ENCODE measurements at places on chromosomes 6 and 20. TPM values are rescaled to one million over a fixed set of nuclear protein-coding genes. Genes with fewer than 3 reads are reported as not detected.

GRCh38 chr6:34032856-34033255 lies 113.0 kb downstream of the GRM4 start:
- DNase-seq = no peak

The SMLR1 gene
- total RNA-seq = not detected

The SLC24A3 gene
- not detected for total RNA-seq

DNA sequence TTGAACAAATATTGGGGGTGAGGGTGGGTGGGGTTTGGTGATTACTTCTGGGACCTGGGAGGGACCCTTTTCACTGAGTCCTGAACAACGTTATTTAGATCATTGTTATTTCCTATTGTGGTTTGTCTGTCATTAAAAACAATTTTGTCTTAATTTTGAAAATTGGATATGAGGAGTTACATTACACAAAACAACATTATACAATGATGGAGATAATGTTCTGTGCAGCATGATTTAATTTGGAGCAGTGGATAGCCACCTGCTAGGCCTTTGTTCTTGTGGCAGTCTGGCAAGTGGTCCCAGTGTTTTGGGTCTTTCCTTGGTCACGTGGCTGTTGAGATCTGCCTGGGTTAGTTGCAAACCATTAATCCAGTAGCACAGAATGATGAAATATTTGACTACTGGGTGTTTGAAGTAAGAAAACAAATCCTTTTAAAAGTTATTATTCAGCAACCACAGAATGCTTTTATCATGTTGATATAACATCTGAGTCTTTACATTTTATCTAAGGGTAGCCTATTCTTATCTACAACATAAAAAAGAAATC lies 172.8 kb downstream of the CDKAL1 start:
- DNase-seq = no peak

DNA sequence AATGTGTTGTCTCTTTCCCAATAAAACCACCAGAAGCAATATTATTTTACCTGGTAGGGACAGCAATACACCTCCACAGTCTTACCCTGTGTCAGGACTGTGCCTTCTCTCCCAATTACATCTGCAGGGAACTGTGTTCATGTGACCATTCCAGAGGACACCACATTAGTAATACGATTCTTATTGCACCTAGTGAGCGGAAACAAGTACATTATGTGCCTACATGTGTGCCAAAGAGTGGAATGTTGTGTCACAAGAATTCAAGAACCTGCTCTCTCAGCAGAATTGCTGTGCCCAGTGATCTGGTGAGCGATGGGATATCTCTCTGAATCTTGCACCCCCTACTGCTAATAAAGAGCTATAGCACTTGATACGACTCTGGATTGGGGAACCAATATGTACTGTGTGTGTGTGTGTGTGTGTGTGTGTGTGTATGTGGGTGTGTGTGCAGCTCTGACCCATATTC lies 57.4 kb upstream of the FOXC1 start:
- peak; percentile 85 for DNase-seq

GRCh38 chr6:50120300-50120699 lies 70.6 kb upstream of the DEFB112 start:
- no peak for DNase-seq

DNA sequence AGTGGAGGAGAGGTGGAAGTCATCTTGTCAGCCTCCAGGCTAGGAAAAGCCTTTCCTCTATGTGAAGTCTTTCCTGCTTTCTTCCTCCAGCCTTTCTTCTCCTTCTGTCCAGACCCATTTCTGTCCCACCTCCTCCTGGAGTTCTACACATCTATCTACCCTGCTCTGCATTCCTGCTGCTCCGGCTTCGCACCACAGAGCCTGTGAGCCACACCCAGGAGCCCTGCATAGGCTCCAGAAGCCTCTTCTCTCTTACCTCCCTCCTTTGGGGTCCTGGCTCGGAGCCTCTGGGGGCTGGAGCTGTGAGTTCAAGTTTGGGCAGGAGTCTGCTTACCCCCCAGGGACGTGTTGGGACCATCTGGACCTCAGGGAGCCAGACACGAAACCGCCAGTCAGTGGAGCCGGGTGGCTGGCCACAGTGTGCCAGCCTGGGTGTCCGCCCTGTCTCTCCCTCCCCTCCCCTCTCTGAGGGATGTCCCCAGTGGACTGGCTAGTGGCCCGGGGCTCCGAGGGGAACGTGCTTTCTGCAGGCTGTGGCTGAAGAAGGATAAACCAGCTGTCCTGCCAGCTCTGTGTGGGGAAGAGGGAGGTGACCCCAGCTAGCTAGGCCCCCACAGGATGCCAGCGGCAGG lies 99.2 kb downstream of the VEGFA start:
- no peak for DNase-seq

DNA sequence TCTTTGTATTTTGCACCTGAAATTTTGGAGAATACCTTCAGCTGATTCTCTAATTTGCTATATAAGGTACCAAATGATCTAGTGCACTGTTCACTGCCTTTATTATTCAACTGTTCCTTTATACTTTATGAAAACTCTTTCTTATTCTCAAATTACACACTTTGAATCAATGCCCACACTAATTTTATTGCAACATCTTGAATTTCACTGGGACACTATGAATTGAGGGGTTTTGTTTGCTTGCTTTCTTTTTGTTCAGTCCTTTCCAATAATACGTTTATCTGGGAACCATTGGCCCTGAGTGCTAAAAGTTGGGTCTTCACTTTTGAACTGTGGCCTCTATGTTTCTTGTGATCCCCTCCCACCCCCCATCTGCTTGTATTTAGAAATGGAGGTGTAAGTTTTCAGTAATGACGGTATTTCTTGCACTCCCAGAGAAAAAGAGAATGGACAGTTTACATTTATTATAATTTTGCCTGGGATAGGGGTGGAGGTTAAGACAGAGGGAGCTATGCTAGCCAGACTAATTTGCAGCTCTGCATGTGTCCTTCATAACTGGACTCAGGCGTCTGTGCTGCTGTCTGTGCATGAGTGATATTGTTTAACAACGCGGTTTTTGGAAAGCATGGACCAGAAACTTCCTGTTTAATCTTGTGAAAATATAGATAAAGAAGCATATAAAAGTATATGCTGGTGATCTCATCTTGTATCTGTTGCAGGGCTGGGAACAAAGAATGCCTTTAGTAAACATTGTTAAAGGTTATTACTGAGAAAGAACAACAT lies 98.1 kb downstream of the DNAH8 start:
- DNase-seq = no peak

The C6orf163 gene
- 1.3 TPM for total RNA-seq

- DNase-seq = no peak
These were observed 59.9 kb upstream of the MAP3K4 start for GRCh38 chr6:160931378-160932310.

- no peak for DNase-seq
These were observed 81.6 kb downstream of the C6orf118 start for GRCh38 chr6:165227644-165228329.

DNA sequence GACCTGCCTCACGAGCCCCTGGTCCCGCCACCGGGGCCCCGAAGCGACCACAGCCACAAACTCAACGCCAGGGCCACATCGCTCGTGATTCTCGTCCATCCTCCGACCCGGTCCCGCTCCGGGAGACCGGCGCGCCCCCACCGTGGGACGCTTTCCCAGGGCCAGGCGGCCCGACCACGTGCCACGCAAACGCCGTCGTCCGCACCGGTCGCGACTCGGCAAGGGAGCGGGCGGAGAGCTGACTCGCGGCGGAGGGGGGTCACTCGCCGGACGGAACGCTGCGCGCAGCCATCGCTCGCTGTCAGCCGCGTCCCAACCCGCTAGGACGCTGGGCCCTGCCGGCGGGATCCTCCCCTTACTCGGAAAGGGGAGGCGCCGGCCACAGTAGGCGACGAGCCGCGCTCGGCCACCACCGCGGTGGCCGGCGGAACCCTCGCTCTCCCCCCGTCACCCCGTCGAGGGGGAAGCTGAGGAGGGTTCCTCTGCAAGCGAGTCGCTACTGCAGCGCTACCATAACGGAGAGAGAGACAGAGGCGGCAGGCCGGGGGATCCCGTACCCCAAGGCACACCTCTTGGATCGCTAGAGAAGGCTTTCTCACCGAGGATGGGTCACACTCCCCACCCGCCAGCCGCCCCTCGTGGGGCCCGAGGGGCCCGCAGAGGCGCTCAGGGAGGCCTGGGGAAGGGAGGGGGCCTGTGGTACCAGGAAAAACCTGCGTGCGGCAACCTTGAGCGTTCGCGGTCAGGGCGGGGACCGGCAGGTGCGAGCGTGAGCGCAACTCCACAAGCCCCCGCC lies 511.8 kb upstream of the ZNF337 start:
- DNase-seq = no peak

DNA sequence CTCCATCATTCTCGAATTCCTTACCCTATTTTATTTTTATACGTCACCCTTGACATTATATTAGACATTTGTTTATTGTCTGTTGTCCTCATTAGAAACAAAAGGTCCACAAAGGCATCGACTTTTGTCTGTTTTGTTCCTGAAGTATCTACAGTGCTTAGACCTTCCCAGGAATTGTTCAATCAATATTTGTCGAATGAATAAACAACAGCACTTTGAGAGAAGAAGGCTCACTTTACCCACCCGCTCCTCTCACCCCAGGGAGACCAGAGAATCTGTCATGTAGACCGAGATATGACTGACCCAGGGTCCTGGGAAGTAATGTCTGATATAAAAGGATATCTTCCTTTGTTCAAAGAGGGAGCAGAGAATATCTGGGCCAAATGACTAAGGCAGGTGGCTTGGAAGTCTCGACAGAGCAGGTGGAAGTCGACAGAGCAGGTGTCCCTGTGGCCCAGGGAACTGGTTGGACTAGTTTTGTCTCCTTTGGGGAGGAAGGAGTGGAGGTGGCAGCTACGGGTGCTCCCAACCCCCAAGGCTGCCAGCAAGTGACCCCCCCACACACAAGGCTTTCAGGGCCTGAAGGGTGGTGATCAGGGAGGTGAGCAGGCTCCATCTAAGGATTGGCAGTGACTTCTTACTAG lies 14.8 kb upstream of the CHMP4B start:
- no peak for DNase-seq

The MMS22L gene
- total RNA-seq = 15.1 TPM

DNA sequence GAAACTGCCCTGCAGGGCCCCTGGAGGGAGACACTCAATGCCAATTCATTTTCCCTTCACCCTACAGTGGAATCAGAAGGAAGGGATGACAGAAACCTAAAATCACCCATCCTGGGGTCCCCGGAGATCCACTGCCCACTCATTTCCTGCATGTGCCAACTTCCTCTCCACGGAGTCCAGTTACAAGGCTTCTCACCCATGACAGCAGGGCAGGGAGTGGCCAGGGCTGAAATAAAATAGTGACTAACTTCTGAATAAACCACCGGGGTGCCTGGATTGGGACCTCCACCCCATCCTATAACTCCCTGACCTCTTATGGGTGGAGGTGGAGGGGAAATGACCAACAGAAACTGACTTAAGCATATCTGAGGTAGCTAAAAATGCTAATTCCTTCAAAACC lies 362.3 kb downstream of the MAFB start:
- DNase-seq = no peak

- no peak for DNase-seq
These were observed 47.8 kb downstream of the TFEB start for GRCh38 chr6:41687501-41688175.

GRCh38 chr6:13566500-13566899 lies 7.9 kb upstream of the SIRT5 start:
- DNase-seq = no peak

- no peak for DNase-seq
These were observed 35.6 kb upstream of the KCNK16 start for GRCh38 chr6:39357998-39358686.

The REM1 gene
- not detected for total RNA-seq

The DDX39B gene
- total RNA-seq = 391 TPM

DNA sequence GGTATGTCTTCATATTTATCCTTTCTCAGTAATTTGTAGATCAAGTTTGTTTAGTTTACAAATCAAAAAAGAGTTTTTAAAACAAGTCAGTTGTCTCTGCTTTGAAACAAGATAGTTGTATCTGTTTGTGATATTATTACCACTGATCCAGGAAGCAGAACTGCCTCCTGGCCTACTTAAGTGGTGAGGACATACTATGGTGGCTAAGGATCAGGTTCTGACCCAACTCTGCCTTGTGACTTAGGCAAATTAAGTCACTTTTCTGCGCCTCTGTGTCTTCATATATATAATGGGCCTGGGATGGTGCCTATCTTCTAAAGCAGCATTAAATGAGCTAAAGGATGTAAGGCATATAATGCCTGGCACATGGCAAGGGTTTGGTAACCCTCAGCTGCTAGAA lies 8.7 kb downstream of the ANKS1A start:
- DNase-seq = no peak

All from SK-MEL-5 (cell line).